ENCODE measurements at places on chromosomes 7 and 10.
A peak's percentile ranks its signal among the peaks of the same experiment; 100 is the strongest.

DNA sequence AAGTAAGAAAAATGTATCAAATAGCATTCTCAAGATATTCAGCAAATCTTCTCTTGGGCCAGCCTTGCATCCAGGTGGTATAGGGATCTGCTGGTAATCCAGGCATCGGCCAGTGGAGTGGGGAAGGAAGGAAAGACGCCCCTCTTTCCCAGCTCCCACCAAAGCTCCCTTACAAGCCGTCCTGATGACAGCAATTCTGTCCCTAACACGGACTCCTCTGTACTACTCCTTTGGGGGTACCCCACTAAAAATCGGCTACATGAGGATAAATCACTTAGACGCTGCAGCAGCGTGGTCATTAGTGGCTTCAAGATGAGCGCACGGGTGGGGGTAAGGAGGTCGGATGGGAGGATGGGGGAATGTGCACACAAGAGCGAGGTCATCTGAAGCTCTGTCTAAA, 24.7 kb upstream of the NUB1 start:
- DNase-seq, result no peak

DNA sequence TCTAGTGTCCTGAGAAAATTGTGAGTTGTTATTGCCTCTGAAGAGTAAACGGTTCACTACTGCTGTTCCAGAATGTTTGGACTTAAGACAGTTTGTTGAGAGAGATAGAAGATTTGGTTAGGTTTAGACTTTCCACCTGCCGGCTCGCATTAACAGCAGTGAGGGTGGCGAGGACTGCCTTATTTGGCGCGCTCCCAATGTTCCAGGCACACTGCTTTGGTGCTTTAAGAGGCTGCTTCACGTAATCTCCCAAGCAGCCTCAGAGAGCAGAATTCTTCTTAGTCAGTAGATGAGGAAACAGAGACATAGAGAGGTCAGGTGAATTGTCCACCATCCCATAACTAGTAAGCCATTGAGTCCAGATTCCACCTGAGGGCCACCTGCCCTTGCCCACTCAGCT, 41.1 kb downstream of the GLRX3 start:
- DNase-seq, result no peak

DNA sequence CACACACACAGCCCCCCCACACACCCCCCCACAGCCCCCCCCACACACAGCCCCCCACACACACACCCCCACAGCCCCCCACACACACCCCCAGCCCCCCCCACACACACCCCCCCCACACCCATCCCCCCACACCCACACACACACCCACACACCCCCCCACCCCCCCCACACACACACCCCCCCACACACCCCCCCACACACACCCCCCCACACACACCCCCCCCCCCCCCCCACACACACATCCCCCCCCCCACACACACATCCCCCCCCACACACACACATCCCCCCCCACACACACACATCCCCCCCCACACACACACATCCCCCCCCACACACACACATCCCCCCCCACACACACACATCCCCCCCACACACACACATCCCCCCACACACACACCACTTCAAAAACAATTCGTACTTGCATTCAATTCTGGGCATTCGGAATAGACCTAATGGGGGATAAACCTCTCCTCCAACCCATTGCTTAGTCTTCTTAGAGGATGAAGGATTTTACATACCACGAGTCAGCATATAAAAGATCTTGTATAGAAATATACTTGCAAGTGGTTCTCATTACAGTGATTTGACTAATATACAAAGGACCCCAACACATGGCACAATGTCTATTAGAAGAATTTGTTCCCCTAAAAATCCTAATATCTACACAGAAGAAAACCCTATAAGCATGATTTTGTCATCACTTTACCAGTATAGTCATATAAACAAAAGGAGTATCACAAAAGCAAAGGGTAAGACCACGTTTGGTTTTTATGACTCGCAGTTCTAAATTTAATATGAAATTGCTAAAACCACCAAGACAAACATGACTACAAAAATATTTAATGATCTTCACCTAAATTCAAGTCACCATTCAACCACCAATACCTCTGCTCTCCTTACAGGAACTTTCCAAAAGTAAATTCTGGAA, 80.9 kb downstream of the DIP2C start:
- DNase-seq, result no peak

GRCh38 chr10:91513598-91514424, 103.7 kb downstream of the HECTD2 start:
- peak; percentile 0 for DNase-seq

GRCh38 chr7:45015313-45015712, 15.3 kb downstream of the CCM2 start:
- no peak for DNase-seq

- DNase-seq, result peak; percentile 35
These were observed 233.6 kb downstream of the SNX13 start for GRCh38 chr7:17706734-17707133.

- peak; percentile 20 for DNase-seq
These were observed 199.7 kb upstream of the PITRM1 start for GRCh38 chr10:3372281-3372680.

GRCh38 chr7:139708541-139708940, 69.3 kb downstream of the HIPK2 start:
- DNase-seq, result no peak

DNA sequence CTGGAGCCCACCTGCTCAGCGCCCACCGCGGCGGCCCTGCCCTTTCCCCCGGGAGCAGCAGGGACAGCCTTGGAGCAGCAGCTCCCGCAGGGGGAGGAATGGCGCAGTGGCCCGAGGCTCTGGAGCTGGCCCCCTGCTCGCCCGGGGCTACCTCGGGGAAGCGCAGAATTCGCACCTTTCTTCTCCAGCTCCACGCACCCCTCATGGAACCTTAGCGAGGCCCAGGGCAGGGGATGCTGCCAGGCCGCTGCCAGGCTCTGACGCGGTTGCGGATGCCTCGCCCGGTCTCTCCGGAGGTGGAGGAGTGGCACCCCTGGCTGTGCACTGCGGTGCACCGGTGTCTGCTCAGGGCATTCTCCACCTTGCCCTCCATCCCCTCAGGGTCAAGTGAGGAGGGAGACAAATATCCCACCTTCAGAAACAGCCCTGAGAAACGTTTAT, 84.9 kb upstream of the MKI67 start:
- no peak for DNase-seq

DNA sequence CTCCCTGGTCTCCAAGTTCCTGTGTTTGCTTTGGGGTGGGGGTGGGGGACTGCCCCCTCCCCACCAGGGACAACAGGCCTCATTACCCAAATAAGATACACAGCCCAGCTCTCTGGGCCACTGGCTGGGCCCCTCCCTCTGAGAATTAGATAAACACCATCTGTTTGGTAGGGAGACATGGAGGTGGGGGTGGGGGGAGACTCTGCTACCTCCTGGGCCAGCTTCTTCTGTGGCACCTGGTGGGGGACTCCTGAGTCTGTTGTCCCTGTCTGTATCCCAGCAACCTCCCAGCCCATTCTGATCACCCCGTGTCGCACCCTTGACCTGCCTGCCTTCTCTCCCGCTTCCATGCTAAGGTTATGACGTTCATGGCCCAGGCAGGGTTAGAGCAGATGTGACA, 5.8 kb downstream of the MLXIPL start:
- DNase-seq, result no peak

GRCh38 chr7:945556-946255, 8.8 kb downstream of the ADAP1 start:
- no peak for DNase-seq

- DNase-seq, result no peak
These were observed 481.5 kb upstream of the FOXK1 start for GRCh38 chr7:4200546-4201094.

GRCh38 chr10:93344691-93345090, 137.4 kb downstream of the MYOF start:
- no peak for DNase-seq

- DNase-seq, result no peak
These were observed 64.3 kb downstream of the PDGFA start for GRCh38 chr7:455110-455928.

- DNase-seq, result no peak
These were observed 108.8 kb upstream of the CDK1 start for GRCh38 chr10:60669501-60669900.

- no peak for DNase-seq
These were observed 27.5 kb upstream of the NAMPT start for GRCh38 chr7:106312099-106312871.

GRCh38 chr7:133207687-133208086, 45.2 kb upstream of the EXOC4 start:
- no peak for DNase-seq

DNA sequence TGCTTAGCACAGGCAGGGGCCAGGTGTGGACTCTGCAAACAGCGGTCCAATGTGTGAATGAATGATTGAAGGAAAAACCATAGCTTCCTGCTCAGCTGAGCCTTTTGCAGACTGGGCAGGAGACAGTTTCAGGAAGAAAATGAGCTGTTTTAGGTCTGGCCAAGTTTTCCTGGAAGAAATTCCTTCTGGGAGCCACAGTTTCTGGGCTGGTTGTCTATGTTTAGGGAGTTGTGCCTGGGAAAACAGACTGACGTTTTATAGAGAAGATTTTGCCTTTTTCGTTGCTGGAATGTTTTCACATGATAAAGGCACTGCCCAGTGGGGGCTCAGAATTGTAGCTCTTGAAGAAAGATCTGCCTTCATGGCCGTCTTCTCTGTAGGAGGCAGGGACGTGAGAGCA, 255.1 kb downstream of the CCSER2 start:
- no peak for DNase-seq

GRCh38 chr10:62182595-62182994, 86.0 kb downstream of the RTKN2 start:
- no peak for DNase-seq

- no peak for DNase-seq
These were observed 148.9 kb upstream of the GLI3 start for GRCh38 chr7:42385912-42386311.

GRCh38 chr10:13056456-13057077, 43.4 kb upstream of the OPTN start:
- no peak for DNase-seq

DNA sequence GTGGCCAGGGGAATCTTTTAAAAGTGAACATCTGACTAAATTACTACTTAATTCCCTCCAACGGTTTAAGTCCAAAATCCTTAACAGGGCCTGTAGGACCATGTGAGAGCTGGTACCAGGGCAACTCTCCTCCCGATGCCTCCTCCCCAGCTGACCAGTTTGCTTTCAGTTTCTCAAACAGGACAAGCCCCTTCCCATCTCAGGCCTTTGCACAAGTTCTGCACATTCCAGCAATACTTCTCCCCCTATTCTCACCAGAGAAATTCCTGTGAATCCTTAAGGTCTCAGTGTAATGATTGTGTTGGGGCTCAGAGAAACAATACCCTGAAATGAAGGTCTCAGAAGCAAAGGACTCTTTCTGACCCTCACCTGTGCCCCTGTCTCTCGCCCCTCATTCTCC, 8.0 kb upstream of the CALHM1 start:
- DNase-seq, result no peak

DNA sequence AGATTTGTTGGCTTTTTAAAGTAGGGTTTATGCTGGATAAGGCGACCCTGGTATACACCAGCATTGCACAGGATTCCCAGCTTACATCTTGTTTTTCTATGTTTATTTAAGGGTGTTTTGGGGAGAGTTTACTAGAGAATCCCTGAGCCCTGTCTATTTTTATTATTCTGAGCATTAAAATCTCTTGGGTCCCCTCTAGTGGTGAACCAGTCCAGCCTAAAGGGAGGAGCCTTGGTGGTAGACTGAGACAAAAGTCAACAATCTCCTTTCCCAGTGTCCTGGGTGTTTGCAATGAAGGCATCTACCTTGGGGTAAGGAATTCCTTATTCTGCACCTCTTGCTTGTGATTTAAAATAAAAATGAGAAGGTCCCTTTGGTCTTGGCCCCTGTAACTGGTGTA, 38.2 kb downstream of the ANTXRL start:
- no peak for DNase-seq

GRCh38 chr7:133115596-133115995, 33.7 kb upstream of the CHCHD3 start:
- DNase-seq, result no peak

- peak; percentile 21 for DNase-seq
These were observed 65.7 kb downstream of the VWA2 start for GRCh38 chr10:114304571-114305421.

GRCh38 chr10:6068006-6068405, 5.8 kb upstream of the IL2RA start:
- no peak for DNase-seq

GRCh38 chr10:79243181-79244067, 103.8 kb upstream of the PPIF start:
- peak; percentile 50 for DNase-seq

DNA sequence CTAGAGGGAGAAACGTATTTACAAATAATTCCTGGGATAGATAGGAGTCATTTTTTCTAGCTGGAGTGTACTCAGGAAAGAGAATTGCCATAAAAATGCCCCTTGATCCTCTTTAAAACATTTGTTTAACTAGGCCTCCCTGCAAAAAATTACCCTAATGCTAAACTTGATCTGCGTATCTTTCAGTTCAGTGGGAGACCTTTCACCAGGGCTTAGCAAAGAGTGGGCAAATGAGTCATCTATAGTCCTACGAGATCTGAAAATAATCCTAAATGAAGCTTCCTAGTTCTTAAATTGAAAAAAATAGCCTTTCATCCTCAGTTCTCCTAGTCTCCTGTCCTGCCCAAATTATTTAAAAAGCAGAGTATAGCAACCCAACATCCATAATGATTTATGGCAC, 198.6 kb upstream of the FRMD4A start:
- no peak for DNase-seq

DNA sequence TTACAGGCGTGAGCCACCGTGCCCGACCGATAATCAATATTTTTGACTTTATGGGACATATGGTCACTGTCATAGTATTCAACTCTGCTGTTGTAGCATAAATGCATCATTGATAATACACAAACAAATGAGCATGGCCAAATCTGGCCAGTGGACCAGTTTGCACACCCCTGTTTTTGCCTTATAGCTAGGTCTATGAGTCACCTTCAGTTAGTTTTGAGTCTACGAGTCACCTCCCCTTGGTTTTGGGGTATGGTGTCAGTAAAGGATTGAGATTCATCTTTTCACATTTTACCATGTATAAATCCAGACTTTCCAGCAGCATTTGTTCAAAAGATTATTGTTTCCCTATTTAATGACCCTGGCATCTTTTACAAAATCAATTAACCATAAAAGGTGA, 362.5 kb upstream of the NRP1 start:
- no peak for DNase-seq

DNA sequence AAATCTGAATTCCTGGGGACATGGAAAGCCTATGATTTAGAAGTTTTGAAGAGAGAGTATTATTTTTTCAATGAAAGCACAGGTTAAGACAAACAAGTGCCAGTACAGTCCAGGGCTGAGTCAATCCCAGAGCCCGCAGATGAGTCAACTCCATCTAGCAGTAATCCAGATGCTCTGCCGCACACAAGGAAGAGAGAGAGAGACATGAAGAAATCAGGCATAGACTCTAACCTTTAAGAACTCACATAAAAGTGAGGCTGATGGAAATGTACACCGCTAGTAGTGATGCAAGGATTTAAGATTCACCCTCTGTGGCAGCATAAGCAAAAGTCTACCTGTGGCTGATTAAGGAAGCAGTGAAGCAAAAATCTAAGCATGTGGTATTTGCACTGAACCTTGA, 651.5 kb downstream of the TNS3 start:
- no peak for DNase-seq
